ENCODE measurements at places on chromosomes 12 and 14. TPM values are rescaled to one million over a fixed set of nuclear protein-coding genes. Genes with fewer than 3 reads are reported as not detected.

The CCDC77 gene
- 18.7 TPM for total RNA-seq

The PPP1R1A gene
- total RNA-seq: not detected

The C14orf180 gene
- total RNA-seq: not detected

The TAS2R31 gene
- 0.44 TPM for total RNA-seq

The DLK1 gene
- not detected for total RNA-seq

The C12orf50 gene
- total RNA-seq: 0.11 TPM

DNA sequence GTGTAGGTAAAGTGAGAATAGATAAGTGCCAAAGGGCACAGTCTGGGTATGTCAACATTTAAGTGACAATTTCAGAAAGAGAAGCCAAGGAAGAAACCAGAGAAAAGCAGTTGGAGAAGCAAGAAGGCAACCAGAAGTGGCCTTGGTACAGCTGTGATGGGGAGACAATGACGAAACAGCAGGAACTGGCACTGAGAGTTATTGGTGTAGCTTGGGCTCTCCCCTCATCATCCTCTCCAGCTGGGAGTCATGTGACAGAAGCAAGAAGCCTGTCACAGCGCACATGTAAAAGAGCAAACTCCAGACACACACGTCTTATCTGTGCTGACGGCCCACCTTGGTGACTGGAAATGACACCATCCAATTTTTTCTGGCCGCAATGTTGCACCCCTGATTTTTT is 203.3 kb upstream of the NUDT4 start:
- DNase-seq: no peak
- H3K27me3 ChIP-seq: no peaks in the 10 kb centered on the region
- no peak overlapping the region for H3K4me3 ChIP-seq
- no peaks in the 10 kb centered on the region for H3K36me3 ChIP-seq
- H3K4me1 ChIP-seq: no peaks in the 10 kb centered on the region

- DNase-seq: no peak
- H3K4me1 ChIP-seq: peaks cover 22% of the 10 kb centered on the region
- H3K27ac ChIP-seq: peak overlapping the region; percentile 40
- no peaks in the 10 kb centered on the region for H3K27me3 ChIP-seq
Observed at GRCh38 chr12:122947352-122947792, 18.9 kb downstream of the ABCB9 start.

DNA sequence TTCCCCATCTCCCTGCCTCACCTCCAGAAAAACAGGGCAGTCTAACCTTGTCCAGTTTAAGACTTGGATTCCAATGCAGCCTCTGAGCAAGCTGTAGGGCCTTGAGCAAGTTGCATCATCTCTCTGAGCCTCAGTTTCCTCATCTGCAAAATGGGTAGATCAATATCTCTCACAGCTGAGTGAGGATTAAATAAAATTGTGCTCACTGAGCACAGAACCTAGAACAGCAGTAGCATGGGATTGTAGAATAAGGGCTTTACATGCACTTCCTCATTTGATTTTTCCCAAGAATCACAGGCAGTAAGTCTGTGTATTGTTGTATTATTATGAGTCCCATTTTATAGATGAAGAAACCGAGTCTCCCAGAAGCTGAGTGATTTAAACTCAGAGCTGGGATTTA is 2.0 kb downstream of the DTX1 start:
- DNase-seq: no peak
- peaks cover 30% of the 10 kb centered on the region for H3K4me1 ChIP-seq
- H3K27ac ChIP-seq: peak overlapping the region; percentile 53
- no peak overlapping the region for H3K4me3 ChIP-seq

- no peaks in the 10 kb centered on the region for H3K36me3 ChIP-seq
- no peaks in the 10 kb centered on the region for H3K27me3 ChIP-seq
- H3K4me1 ChIP-seq: peaks cover 2% of the 10 kb centered on the region
Observed at GRCh38 chr14:73606271-73606670, 6.0 kb upstream of the ACOT6 start.

GRCh38 chr12:70609739-70610491 is 27.3 kb downstream of the PTPRB start:
- peak; percentile 22 for DNase-seq
- H3K36me3 ChIP-seq: no peaks in the 10 kb centered on the region
- no peak overlapping the region for H3K27ac ChIP-seq
- peaks cover 37% of the 10 kb centered on the region for H3K27me3 ChIP-seq
- H3K4me1 ChIP-seq: peaks cover 3% of the 10 kb centered on the region
- H3K4me3 ChIP-seq: peak overlapping the region; percentile 11

DNA sequence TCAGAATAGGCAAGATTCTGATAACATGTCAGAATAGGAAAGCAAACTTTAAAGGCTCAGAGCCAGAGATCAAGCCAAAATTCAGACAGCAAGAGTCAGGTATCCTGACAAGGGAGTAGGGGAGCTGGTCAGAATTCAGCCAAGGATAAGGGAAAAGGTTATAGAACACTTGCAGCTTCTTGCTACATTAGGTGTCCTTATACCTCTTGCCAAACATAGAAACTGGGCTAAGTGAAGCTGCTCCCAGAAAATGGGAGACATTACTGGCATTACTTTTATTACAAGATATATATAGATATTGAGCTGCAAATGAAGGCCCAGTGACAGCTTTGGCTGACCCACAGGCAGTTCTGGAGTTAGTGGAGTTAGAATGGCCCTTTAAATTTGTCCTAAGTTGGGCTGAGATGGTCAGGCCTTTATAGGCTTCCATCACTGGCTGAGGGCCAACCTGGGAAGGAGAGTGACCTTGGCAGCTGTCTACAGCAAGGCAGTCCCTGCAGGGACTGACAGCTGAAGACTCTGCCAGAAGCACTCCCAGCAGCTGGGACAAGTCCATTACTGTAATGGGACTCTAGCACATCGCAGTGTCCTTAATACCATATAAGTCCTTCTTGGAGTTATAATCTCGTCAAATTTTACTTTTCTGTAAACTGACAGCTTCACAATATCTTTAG is 83.0 kb downstream of the LRRC9 start:
- no peak overlapping the region for H3K27ac ChIP-seq
- no peaks in the 10 kb centered on the region for H3K4me1 ChIP-seq
- H3K27me3 ChIP-seq: peaks cover 18% of the 10 kb centered on the region
- no peaks in the 10 kb centered on the region for H3K36me3 ChIP-seq
- H3K4me3 ChIP-seq: no peak overlapping the region

GRCh38 chr12:115078990-115079389 is 395.0 kb upstream of the TBX3 start:
- H3K27ac ChIP-seq: no peak overlapping the region
- H3K4me3 ChIP-seq: no peak overlapping the region
- H3K4me1 ChIP-seq: no peaks in the 10 kb centered on the region
- DNase-seq: no peak

DNA sequence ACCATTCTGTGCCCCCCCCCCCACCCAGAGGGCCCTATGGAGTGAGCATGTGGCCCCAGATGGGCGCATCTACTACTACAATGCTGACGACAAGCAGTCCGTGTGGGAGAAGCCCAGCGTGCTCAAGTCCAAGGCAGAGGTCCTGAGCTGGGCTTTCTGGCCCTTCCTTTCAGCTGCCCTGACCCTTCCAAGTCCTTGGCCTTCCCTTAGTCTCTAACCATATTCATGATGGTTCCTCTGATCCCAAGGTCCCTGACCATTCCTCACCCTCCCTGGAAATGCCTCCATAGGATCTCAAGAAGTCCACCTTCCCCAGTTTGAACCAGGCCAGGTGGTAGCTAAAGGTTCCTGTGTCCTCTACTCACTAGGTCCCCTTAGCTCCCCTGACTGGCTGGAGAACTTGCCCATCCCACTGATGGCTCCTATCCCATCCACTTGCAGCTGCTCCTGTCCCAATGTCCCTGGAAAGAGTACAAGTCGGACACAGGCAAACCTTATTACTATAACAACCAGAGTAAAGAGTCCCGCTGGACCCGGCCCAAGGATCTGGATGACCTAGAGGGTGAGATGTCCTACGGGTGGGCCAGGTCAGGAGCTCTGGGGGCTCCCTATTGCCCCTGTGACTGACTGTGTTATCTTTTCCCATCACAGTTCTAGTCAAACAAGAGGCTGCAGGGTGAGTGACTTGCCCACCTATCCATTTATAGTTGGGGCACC is 9.8 kb downstream of the PRPF40B start:
- DNase-seq: no peak
- no peaks in the 10 kb centered on the region for H3K27me3 ChIP-seq
- peaks cover 2% of the 10 kb centered on the region for H3K36me3 ChIP-seq
- peaks cover 9% of the 10 kb centered on the region for H3K4me1 ChIP-seq
- H3K4me3 ChIP-seq: no peak overlapping the region
- H3K27ac ChIP-seq: no peak overlapping the region

DNA sequence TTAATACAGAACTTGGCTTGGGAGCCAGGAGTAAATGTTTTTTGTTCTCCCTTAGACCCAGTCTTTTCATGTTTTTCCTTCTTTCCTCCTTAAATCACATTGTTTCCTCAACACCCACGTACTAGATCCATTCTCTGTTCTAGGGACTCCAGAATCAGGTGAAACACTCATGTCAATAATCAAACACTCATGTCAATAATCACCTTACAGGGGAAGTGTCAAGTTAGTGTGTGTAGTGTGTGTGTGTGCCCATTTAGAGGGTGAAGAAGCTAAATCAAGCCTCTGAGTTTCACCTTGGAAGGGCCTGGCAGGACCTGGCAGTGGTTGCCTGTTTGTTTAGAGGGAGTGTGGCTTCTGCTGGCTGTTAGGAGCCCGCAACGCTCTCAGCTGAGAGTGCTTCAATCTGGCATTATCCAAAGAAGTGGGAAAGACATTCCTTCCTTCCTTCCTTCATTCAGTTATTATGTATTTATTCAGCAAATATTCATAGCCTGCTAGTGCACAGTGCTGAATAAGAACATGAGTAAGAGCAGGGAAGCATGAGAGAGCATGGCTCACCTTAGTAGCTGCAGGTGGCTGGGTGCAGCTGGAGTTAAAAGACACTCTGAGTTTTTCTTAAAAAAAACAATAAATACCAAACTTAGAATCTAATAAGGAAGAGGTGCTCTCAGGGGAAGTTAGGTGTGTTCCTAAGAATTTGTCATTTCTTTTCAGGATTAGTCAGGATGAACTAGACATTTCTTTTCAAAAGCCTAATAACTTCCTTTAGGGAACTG is 17.6 kb upstream of the EID3 start:
- peak overlapping the region; percentile 97 for H3K27ac ChIP-seq
- DNase-seq: peak; percentile 34
- H3K36me3 ChIP-seq: peaks cover 22% of the 10 kb centered on the region
- peak overlapping the region; percentile 95 for H3K4me3 ChIP-seq
- H3K27me3 ChIP-seq: peaks cover 5% of the 10 kb centered on the region
- peaks cover 14% of the 10 kb centered on the region for H3K4me1 ChIP-seq

DNA sequence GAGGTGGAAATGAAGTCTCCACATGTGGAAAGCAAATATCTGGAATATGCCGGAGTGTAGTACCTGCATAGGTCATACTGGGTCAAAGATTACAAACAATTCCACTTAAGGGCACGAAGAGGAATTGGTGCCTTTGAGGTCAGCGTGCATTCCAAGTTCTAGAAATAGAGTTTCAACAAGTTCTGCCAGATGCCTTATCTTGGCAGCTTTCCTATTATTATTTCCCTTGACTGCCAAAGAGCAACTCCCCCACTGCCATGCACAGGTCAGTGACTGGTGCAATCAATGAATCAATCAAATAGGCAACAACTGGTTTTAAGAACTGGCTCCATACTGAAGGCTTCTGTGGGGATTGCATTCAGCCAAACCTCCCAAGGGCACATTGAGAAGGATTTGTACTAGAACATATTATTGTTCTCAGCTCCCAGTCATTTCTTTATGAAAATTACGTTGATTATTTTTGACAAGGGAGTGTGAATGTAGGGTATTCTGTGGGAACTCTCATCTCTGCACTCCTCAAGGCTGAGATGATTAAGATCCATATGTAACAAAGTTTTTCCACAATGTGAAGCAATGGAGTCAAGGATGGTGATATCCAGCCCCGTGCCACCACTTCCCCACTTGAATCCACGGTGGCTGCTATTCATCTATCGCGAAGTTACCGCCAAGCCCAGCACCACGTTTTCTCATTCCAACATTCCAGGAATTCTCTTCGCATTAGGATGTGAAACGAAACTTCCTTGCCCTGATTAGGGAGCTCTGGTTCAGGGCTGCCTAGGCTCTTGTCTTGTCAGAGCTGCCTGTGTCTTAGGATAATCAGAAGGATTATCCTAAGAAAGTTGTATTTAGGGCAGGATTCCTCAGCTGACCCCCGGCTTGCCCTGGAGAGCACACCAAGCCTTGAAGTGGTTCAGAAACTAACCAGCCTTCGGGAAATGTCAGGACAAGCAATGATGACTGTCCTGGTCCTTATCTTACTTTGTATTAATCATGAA is 115.1 kb upstream of the PCED1B start:
- H3K36me3 ChIP-seq: no peaks in the 10 kb centered on the region
- H3K27me3 ChIP-seq: peaks cover 8% of the 10 kb centered on the region
- no peak overlapping the region for H3K27ac ChIP-seq
- DNase-seq: no peak
- no peak overlapping the region for H3K4me3 ChIP-seq
- no peaks in the 10 kb centered on the region for H3K4me1 ChIP-seq

DNA sequence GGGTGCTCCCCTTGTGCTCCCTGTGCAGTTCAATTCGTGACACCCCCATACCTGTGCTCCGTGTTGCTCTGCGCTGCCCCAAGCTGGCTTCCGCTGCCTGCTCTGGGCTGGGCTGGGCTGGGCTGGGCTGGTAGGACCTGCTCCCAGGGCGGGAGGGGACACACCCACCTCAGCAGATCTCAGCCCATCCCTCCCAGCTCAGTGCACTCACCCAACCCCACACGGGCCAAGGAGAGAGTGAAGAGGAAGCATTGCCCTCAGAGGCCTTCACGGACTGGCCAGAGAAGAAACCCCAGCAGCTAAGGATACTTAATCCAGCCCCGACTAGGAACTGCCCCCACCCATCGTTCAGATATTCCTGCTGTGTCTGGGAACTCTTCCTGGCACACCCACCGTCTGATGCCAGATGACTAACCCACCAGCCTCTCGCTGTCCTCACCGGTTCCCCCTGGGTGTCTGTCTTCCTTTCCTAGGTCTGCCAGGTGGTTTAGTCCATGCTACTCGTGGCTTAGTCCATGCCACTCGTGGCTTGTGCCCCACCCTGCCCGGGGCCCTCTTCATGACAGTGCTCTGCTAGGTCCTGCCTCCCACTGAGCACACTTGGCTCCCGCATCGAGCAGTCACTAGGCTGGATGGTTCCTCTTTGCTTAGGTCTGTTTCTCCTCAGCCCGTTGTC is at the start of gene LPAR5:
LPAR5 (minus strand) TSS at position 104 of the 676 bp plus-strand sequence. CDS start 14,711 bp downstream, outside the sequence.
- no peaks in the 10 kb centered on the region for H3K27me3 ChIP-seq
- H3K27ac ChIP-seq: peak within 1 kb of the TSS; percentile 76
- peaks cover 44% of the 10 kb centered on the region for H3K4me1 ChIP-seq
- H3K4me3 ChIP-seq: peak within 1 kb of the TSS; percentile 42
